ENCODE measurements at places on chromosomes 4 and X.

DNA sequence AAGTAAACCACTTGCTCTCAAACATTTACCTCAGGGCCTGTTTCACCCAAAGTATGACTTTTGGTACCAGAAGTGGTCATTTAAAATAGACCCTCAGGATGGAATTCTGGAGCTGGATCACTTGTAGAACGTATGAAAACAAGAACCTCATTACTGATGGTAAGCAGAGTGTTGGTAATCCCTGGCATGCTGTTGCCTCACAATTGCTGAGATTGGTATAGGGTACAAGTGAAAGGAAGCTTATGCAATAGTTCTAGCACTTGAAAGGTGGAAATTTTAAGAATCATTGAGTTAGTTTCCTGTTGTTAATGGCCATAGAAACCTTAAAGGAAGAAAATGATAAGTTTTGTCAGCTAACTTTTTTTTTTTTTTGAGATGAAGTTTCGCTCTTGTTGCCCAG is 22.3 kb upstream of the THOC2 start:
- DNase-seq, result no peak

DNA sequence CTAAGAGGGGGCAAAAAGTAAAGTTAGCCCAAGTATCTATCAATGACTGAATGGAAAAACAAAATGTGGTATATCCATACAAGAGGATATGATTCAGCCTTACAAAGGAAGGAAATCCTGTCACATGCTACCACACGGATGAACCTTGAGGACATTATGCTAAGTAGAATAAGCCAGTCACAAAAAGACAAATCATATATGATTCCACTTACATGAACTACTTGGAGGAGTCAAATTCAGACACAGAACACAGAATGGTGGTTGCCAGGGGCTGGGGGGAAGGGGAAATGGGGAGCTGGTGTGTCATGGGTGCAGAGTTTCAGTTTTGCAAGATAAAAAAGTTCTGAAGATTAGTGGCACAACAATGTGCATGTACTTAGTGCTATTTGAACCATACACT is 101.8 kb downstream of the SH3KBP1 start:
- DNase-seq, result no peak

DNA sequence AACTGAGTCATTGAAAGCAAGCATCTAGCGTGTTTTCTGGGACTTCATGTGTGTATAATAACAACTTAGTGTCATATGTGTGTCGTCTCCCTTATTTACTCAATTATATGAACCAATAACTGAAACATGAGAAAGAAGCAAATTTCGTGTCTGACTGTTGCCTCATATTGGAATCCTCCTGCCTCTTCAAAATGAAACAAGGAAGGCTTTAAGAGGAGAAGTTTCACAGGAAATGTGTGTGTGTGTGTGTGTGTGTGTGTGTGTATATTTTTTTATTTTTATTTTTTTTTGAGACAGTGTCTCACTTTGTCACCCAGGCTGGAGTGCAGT is 145.8 kb upstream of the SFRP2 start:
- DNase-seq, result no peak

GRCh38 chrX:154516656-154517100 is 646 bp upstream of the FAM3A start:
- DNase-seq, result peak; percentile 37

- DNase-seq, result peak; percentile 63
Observed at GRCh38 chr4:44629280-44629866, 22.1 kb downstream of the YIPF7 start.

DNA sequence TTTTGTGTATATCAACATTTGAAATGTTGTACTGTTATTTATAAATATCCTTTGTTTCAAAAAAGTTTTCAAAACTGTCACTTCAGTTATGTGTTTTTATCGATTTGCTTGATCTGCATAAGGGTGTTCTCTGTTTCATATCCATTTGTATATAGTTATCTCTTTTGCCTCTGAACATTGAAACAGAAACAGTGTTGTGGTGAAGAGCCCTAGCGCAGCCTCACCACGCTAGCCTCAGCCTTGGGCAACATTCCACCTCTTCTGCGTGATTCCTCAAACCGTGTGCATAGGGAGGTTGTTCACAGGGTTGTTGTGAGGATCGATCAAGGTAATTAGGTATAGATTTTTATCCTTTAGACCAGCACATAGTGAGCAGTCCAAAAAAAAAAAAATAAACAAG is 287.0 kb upstream of the GALNT7 start:
- no peak for DNase-seq

GRCh38 chr4:7155590-7156071 is 36.7 kb upstream of the SORCS2 start:
- no peak for DNase-seq

DNA sequence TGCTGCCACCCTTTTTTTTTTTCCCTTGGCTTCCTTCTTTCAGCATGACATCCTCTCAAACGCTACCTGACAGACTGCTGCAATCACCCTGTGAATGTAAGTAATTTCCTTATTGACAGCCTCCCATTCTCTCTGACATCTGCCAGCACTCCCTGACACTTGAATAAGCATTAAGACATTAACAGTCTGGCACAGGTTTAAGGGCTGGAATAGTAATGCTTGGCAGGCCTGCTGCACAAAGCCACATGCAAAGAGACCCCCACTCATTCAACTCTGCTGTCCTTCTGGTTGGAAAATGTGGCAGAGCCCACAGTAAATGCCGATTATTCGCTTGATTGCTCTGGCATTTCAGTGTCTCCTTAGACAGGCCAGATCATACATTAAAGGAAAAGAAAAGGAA is 28.1 kb upstream of the RASGEF1B start:
- no peak for DNase-seq

DNA sequence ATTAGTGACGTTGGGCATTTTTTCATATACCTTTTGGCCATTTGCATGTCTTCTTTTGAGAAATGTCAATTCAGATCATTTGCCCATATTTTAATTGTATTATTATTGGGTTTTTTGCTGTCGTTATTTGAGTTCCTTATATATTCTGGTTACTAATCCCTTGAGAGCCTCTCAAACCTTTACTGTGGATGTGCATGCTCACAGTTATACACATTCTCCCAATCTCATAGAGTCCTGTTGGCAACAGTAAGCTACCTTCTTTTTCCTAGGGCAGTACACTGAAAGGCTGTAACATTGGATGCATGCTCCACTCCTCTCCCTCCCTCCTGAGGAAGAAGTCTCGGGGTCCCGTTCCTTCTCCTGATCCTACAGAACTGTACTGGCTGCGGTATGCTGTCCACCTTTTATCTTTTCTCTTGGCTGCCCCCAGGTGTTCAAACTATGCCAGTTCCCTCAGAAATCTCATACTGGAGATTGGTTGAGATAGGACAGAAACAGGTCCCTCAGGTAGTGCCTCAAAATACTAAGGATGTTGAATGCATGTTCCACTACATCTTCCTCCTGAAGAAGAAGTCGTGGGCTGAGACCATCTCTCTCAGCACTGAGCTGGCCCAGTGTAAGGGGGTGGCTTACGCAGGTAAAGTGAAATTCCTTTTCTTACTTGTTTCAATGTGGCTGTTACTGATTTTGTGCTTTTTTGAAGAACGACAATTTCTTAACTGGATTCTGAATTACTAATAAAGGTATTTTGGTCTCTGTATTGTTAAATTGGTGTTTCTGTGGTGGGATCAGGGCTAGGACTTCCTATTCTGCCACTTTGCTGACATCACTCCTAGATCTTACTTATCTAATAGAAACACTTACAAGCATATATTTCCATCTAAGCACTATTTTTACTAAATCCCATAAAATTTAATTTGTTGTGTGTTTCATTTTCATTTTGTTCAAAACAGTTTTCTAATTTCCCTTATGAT is 145.4 kb upstream of the HUWE1 start:
- peak; percentile 66 for DNase-seq

GRCh38 chr4:82031376-82031927 is 342.3 kb downstream of the HNRNPD start:
- no peak for DNase-seq

GRCh38 chr4:17650406-17650805 is 36.0 kb downstream of the MED28 start:
- no peak for DNase-seq

DNA sequence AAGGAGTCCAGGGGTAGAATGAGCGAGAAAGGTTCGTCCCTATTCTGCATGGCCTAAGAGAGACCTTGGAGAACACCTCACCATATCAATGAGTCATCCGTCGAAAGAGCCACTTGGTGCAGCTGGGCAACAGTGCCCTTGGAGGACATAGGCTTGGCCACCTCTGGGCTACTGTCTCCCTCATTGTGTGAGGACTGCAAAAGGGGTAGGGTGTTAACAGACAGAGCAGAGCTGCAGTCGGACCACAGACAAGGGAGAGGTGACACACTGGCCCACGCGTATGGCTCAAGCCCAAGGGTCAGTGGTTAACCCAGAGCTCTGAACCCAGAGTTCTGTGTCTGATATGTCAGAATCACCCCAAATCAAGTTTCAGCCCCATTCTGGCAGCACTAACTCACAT is 118.2 kb upstream of the BMP3 start:
- no peak for DNase-seq

GRCh38 chr4:88522702-88523324 is 763 bp downstream of the PYURF start:
- peak; percentile 16 for DNase-seq

DNA sequence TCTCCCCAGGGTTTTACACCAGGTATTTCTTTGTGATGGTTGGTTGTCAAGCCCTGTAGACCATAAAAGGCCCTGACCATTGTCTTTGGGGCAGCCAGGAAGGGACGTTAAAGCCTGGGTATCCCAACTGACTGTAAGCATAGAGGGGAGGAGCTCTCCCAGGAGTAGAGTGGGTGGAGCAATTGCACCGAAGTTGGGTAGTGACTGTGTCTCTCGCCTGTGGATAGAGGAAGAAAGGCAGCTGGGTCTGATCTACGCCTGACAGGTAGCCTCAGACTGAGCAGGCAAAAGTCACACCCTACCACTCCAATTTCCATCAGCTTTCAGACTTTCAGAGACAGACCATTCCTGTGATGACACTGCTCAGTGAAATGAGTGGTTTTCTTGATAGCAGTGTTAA is 123.3 kb downstream of the KLHL8 start:
- DNase-seq, result no peak

- DNase-seq, result no peak
Observed at GRCh38 chrX:87702795-87703194, 185.2 kb downstream of the KLHL4 start.

GRCh38 chrX:47218920-47219815 is 687 bp downstream of the CDK16 start:
- peak; percentile 63 for DNase-seq

- DNase-seq, result peak; percentile 64
Observed at GRCh38 chr4:16001484-16001858, 38.5 kb upstream of the FGFBP2 start.

- no peak for DNase-seq
Observed at GRCh38 chr4:23972805-23973204, 83.0 kb upstream of the PPARGC1A start.

- no peak for DNase-seq
Observed at GRCh38 chr4:44493924-44494323, 45.3 kb upstream of the KCTD8 start.

- peak; percentile 88 for DNase-seq
Observed at GRCh38 chrX:154398668-154399526, 720 bp downstream of the RPL10 start.

GRCh38 chrX:78019586-78020483 is 50.4 kb upstream of the PGAM4 start:
- DNase-seq, result no peak

- DNase-seq, result no peak
Observed at GRCh38 chrX:11629593-11630211, 36.0 kb downstream of the ARHGAP6 start.

- no peak for DNase-seq
Observed at GRCh38 chrX:54171527-54172250, 11.4 kb downstream of the FAM120C start.

DNA sequence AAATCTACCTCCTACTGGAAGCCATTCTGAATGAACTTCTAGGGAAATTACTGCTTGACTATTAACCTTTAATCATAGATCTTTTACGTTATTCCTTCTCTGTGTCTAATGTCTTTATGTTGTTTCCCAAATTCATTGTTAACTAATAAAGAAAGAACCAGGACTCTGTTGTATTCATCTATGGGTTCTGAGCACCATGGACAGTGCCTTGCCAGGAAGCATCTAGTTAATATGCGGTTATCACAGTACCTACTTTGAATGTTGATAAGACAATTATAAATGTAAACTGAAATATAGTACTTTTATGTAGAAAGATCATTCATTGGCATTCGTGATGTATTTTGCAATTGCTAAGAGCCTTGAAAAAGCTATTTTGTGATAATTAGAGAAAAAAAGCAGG is 23.8 kb downstream of the NWD2 start:
- DNase-seq, result no peak

GRCh38 chr4:125952631-125953030 is 637.9 kb downstream of the FAT4 start:
- DNase-seq, result no peak

GRCh38 chr4:26365537-26366150 is 44.8 kb downstream of the RBPJ start:
- no peak for DNase-seq

DNA sequence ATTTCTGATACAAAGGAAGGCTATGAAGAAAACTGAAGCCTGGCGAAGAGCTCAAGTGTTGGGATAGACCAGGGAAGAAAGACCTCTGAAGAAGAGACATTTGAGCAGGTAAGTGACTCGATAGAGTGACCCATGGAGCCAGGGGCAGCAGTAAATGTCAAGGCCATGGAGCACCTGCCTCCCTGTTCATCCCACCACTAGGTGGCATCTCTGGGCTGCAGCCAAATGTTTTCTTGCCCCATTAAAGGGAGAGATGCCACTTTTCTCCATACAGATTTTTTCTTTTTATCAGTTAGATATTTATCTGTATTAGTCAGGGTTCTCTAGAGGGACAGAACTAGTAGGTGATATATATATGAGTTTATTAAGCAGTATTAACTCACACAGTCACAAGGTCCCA is 4.9 kb upstream of the ZNF81 start:
- DNase-seq, result peak; percentile 66

- DNase-seq, result no peak
Observed at GRCh38 chr4:73345399-73345975, 58.6 kb upstream of the ALB start.

DNA sequence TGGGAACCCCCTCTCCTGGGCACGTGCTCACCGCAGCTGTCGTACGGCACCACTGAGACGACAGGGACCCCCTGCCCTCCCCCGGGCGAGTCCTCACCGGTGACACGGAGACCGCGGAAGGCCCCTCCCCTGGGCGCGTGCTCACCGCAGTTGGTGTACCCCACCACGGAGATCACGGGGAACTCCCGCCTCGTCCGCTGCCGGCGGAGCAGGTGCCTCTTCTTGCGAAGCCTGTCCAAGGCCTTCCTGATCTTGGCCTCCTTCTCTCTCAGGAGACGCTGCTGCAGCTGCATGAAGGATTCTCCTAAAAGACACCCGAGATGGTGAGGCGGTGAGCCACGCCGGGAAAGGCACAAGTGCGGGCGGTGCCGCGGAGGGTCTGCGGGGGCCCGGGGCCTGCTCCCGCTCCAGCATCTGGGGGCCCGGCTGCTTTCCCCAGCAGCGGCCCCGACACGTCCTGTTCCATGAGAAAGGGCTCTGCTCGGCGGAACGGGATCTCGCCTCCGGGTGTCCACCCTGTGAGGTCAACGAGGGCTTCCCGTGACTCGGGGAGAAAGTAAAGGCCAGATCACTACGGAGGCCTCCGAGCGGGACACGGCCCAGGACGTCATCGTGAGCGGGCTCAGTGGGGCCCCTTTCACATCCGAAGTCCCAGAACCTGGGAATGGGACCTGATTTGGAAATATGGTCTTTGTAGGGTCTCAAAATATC is 5.8 kb downstream of the GTPBP6 start:
- DNase-seq, result no peak
